ENCODE measurements at places on chromosomes 2 and 18.

GRCh38 chr18:57220930-57221483 lies 74.1 kb downstream of the BOD1L2 start:
- DNase-seq: no peak

DNA sequence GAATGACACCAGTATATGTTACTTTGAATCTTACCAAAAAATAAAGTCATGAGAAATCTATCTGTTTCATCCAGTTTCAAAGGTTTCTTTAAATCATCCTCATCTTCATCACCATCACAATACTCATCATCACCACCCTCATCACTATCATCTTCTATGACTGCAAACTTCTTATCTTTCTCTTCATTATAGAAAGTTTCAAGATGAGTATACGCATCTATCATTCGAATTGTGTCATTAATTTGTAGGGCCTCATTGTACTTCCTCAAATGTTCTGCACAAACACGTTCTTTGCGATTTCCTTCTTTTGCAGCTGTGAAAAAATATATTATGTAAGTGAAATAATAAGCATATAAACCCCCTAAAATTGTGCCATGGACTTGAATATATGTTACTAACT lies 34.1 kb upstream of the FAP start:
- no peak for DNase-seq

DNA sequence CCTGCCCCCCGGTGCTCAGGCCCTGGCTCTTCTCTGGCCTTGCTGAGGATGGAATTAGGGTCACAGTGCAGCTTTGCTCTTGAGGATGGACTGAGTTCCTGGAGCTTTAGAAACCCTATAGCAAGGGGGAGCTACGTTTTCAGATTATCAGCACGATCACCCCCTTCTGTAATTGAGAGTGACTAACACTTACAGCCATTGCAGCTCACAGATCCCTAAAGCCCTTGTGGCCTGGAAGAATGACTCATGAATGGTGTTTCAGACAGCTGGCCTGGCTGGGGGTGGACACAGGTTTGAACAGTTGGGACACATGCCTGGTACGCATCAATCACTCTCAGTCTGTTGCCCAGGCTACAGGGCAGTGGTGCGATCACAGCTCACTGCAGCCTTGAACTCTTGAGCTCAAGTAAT lies 79.7 kb upstream of the IGFBP5 start:
- DNase-seq: no peak

- DNase-seq: peak; percentile 16
Observed at GRCh38 chr2:74334931-74335333, 8.3 kb downstream of the SLC4A5 start.

GRCh38 chr2:101678379-101678778 lies 19.1 kb upstream of the MAP4K4 start:
- DNase-seq: no peak

- no peak for DNase-seq
Observed at GRCh38 chr2:28387082-28387960, 5.3 kb upstream of the FOSL2 start.

- no peak for DNase-seq
Observed at GRCh38 chr2:26562811-26563645, 78.1 kb downstream of the CIB4 start.

GRCh38 chr18:63339920-63340484 lies 20.4 kb upstream of the BCL2 start:
- peak; percentile 60 for DNase-seq

DNA sequence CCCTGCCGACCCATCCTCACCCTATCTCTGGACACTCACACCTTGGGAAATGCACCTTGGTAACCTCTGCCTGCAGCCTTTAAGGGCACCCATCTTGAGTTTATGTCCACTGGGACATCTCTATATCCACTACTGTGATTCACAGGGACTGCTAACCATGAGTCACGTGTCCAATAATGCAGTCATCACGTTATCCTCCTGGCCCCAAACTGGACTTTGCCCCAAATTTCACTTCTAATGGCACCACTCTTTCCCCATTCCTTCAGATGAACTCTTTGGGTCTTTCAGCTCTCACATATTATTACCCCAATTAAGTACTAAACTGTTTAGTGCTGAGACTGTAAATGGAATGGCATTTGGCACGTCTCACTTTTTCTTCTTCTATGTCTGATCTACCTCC lies 71.2 kb upstream of the TMEM200C start:
- no peak for DNase-seq

DNA sequence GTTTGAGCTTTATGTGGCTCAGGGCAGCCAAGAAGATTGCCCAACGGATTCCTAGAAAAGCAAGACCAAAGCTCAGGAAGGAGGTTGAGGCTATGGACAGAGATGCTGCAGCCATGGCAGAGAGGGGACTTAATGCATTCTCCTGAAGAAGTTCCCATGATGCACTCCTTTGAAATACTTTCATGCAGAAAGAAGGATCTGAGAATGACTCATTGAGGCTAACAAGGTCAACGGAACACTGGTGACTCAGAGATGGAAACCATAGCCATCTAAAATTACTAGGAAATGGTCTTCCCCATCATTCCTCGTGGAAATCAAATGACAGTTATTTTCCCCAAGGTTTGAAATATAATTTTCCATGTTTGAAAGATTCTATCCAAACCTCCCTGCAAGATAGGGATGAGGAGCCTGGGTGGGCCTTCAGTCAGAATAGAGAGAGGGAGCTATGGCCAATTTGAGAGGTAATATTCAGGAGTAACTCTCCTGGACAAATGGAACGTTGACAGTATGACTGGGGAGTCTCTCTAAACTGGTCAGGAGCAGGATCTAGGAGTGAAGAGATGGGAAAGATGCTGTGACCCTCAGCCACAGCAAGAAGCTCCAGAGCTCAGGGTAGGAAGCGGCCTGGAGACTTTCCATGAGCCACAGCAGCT lies 63.0 kb downstream of the REEP1 start:
- DNase-seq: no peak

DNA sequence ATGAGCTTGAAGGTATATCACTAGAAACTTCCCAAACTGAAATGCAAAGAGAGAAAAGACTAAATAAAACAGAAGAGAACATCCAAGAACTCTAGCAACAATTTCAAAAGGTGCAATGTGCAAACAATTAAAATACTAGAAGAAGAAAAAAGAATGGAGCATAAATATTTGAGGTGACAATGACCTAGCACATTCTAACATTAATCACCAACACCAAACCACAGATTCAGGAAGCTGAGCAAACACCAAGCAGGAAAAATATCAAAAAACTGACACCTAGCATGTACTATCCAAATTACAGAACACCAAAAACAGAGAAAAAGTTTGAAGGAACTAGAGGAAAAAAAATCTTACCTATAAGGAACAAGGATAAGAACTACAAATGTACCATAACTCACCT lies 460.8 kb downstream of the IRS1 start:
- no peak for DNase-seq

DNA sequence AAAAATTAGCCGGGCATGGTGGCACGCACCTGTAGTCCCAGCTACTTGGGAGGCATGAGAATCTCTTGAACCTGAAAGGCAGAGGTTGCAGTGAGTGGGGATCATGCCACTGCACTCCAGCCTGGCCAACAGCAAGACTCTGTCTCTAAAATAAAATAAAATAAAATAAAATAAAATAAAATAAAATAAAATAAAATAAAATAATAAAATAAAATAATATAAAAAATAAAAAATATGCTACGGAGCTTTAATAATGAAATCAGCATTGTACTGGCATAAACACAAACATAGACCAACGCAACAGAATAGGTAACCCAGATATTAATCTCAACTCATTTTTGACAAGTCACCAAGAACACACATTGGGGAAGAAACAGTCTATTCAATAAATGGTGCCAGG lies 973.4 kb upstream of the SOX11 start:
- DNase-seq: no peak

- no peak for DNase-seq
Observed at GRCh38 chr2:10883801-10884478, 27.8 kb upstream of the KCNF1 start.

DNA sequence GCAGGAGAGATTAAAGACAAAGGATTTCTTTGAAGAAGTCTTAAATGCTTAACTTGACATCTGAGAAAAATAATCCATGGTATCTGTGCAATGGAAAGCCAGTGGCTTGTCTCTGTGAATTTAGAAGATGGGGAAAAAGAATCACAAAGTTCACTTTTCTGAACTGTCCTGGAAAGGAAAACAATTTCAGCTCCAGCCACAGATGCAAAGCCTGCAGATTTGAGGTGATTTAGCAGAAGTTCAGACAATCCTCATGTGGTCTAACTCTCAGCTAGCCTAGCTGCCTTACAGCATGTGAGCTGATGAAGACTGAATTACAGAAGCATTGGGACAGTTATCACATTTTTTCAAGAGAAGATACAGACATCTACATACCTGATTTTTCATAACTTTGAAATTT lies 126.7 kb upstream of the ITGB6 start:
- no peak for DNase-seq

DNA sequence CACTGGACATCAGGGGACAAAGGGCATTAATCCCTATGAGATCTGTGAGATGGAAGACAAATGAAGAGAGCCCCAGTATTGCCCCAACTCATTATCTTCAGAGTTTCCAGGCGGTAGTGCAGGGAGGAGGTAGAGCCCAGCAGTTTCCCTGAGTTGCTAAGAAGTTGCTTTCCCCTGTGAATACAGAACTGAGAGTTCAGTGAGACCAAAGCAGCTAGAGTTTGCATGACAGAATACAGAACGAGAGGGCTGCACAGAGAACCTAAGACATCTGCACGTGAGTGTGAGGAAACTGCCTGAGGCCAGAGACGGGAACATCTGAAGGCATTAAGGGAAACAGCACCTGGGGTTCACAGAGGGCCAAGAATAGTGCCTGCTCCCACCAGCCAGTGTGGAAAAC lies 18.1 kb upstream of the PGAP1 start:
- DNase-seq: no peak

GRCh38 chr2:66432801-66433694 lies 1.9 kb upstream of the MEIS1 start:
- peak; percentile 80 for DNase-seq

DNA sequence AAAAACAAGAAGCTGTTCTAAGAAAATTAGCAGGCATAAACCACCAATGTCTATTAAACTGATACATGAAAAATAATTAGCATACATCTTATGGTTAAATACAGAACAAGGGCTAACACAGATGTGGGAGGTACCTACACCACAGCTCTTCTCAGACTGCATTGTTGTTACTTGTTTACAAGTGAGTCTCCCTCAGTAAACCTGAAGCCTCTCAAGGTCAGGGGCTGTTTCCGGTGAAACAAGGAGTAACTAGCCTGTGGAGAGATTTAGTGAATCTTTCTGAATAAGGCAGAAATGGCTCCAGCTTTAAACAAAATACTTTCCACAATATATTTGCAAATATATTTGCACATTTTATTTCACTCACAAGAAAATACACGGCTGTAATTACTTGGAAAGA lies 244.0 kb downstream of the FIGN start:
- DNase-seq: no peak

- no peak for DNase-seq
Observed at GRCh38 chr2:158507141-158507540, 50.4 kb downstream of the PKP4 start.

- DNase-seq: no peak
Observed at GRCh38 chr2:10173258-10174005, 50.9 kb downstream of the RRM2 start.

DNA sequence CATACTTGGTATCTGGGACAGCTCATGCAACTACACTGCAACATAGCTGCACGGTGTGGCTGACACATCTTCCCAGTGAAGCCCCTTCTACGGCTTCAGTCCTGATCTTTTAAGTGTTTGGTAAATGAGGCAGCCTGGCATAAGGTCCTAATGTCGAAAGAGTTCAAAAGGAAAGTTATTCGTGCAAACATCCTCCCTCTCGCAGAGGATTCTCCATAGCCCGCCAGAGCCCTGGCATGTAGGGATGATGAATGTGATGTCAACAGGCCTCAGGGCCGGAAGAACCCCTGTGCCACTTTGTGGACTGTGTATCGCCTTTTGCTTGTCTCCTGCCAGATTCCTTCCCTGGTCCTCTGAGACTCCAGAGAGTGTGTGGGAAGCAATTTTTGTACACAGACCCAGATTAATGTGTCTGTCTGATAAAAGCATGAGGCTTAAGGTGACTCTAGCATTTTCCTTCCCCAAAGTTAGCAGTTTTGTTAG lies 88.5 kb downstream of the SOCS6 start:
- no peak for DNase-seq

- peak; percentile 73 for DNase-seq
Observed at GRCh38 chr18:57208047-57208446, 61.2 kb downstream of the BOD1L2 start.

DNA sequence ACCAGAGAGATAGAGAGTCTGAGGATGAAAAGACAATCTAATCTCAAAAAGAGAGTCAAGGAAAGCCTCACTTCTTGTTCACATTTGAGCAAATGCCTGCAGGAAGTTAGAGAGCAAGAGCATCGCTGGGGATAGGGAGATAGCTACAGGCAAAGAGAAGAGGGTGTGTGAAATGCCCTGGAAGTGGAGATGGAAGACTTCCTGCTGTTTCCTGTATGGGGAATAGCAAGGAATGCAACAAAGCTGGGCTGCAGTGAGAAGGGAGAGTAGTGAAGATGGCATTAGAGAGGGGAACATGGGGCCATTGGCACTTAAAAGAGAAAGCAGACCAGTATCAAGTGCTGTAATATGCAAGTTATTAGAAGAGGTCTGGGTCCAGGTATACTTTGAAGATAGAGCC lies 488.6 kb downstream of the METTL4 start:
- no peak for DNase-seq

All from NCI-H748 treated with DMSO at 0.1 percent for 48 hours (cell line).